Activated CD8-positive, alpha-beta memory T cell treated with anti-CD3 and anti-CD28 coated beads for 4 hours (primary cell): ENCODE measurements at places on chromosomes 12 and 14.

GRCh38 chr12:66048835-66049537 is 81.6 kb downstream of the LLPH start:
- no peak for DNase-seq

DNA sequence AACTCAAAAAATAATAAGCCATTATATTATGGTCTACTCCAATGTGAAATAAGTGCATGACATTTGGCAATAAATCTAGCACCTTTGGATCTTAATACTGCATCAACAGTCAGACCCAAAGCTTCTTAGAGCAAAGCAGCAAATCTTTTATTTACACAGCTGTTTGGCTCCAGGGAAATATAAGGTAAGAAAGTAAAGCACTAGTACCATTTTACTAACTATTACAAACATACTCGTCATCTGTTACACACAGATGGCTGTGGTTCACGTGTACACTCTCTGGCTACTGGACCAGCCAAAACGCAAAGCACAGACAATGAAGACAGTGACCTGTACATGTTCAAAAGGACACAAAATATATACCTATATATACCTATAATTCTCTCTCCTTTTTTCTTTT is 2.8 kb downstream of the FGD6 start:
- no peak for DNase-seq

GRCh38 chr12:65663648-65664047 is 160.6 kb upstream of the HMGA2 start:
- DNase-seq = no peak

GRCh38 chr12:131493068-131493826 is 217.6 kb upstream of the SFSWAP start:
- no peak for DNase-seq

DNA sequence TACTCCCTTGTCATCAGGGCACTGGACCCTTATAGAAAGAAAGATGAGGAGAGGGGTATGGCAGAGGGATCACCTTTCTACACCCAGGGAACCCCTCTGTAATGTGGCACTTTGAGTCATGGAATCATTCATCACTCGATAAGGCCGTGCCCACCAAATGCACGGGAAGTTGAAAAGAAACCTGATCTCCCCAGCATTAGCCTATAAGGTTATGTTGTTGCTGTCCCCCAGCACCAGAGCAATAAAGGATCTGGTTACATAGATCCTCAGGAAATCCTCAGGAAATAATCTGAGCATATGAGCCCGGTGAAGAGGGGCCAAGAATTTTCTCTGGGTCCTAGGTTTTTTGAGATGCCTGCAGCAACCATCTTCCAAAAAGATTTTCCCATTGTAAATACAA is 148.8 kb upstream of the CRY1 start:
- DNase-seq = no peak

DNA sequence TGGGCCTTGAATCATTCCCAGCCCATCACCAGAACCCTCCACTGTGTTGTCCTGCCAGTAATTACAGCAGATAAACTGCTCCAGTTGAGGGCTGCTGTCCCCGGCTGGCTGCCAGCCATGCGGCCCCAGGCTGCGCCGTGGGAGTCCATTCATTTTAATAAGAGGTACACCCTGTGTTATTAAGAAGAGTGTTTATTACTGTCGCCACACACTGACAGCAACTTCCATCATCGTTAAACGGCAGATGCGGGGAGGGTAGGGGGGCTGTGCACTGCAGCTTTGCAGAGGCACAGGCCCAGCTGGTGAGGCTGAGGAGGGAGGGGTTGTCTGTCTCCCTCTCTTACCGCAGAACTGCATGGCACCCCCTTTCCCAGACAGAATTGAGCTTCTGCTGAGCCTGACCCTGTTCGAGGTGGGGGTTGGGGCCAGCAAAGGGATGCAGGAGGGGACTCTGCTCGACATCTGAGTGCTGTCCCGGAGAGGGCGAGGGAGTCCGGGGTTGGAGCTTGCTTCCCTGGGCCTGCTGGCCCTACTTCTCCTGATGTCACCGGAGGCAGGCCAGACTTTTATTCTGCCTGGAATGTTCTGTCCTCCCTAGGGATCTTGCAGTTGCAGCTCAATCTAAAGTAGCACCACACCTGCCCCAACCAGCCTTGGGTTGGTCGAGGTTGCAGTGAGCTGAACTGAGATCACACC is 33.8 kb upstream of the GPATCH2L start:
- no peak for DNase-seq

GRCh38 chr14:64465831-64466554 is 694 bp downstream of the AKAP5 start:
- DNase-seq = no peak

- no peak for DNase-seq
Observed at GRCh38 chr12:74418573-74418972, 119.1 kb upstream of the ATXN7L3B start.

DNA sequence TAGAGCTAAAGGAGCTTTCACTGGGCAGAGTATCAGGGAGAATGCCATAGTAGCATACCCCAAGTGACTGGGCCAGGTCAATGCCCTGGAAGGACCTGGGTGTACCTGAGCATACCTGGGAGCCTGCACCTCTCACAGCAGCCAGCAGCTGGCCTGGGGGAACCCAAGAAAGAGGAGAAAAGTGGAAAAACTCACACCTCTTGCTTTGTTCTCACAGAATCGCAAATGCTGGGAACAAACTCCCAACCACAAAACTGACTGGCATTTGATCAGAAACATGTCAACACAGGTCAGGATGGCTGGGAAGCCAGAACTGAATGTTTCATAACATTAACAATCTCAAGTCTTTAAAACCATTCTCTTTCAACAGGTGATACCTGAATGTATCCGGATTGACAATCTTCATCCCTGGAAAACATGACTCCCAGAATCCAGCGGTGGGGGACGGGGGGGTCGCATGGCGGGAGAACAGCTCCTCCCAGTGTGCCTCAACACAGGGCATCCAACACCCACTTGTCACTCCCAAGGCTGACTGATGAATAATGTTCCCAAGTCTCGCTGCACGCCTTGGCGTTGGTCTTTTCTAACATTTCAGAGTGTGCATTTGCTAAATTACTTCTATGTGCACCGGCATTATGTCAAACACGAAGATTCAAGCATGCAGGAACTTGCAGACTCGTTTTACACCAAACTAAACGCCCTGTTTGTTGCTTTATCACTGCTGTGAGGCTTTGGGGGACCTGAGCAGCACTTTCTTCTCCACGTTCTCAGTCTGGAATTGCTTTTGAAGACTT is 7.9 kb downstream of the FOXN3 start:
- no peak for DNase-seq

- no peak for DNase-seq
Observed at GRCh38 chr14:72599579-72600470, 294.1 kb downstream of the DPF3 start.

DNA sequence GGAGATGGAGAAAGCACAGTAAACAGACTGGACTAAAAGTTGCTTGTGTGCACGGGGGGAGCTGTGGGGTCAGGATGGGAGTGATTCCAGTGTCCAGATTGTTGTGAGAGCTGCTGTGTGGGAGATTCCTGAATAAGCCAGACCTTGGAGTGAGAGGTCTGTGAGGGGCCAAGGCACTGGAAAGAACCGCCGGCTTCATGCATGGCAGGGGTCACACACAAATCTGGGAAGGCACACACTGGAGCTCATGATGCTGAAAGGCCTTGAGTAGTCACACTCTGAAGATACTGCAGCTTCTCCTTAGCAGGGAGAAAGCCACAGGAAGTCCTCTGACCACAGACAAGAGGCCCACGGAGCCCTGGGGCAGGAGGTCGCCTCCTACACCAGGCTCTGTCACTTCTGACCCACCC is 23.1 kb downstream of the ADCY6 start:
- no peak for DNase-seq
